ENCODE measurements at places on chromosomes 7 and 10.

DNA sequence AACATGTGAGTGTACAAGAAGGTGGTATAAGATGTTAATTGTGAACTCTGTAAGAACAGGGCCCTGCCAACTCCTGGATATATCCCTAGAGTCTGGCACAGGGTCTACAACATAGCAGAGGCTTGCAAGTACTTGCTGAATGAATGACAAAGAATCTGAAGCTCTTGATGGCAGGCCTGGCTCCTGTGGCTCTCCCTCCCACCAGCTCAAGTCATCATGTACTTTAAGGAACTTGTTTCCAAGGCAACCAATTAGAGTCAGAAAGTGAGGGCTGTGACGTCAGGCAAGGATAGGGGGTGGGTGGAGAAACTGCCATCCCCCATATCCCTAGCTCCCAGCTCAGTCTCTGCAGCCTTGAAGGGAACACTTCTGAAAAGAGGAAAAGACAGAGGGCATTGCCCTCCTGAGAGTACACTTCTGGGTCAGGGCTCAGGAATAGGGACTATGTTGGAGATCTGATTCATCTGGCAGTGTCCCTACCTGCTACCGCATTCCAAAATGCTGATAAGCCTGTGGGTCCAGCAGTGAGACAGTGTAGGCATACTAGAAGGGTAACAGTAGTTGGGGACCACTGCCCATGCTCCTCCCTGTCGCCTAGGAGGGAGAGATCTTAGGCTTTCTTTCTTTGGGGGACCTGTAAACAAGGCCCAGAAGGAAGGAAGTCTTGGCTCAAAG, 34.6 kb upstream of the BTRC start:
- no peak for DNase-seq

- no peak for DNase-seq
These were observed 29.5 kb upstream of the LRRC17 start for GRCh38 chr7:102883098-102883860.

- DNase-seq: no peak
These were observed 54.9 kb downstream of the JAZF1 start for GRCh38 chr7:28125431-28126409.

- DNase-seq: no peak
These were observed 131.0 kb upstream of the PALS2 start for GRCh38 chr7:24442170-24442777.

DNA sequence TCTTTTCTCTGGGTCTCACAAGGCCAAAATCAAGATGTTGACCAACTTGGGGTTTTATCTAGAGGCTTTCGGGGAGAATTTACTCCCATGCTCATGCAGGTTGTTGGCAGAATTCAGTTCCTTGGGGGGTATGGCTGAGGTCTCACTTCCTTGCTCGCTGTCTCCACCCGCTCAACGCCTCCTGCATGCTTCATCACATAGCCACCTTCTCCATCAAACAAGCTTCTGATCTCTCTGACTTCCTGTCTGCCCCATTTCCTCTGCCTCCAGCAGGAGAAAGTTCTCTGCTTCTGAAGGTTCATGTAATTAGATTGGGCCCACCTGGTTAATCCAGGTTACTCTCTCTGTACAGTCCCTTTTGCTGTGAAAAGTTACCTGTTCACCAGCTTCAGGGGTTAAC, 179.1 kb upstream of the FZD1 start:
- DNase-seq: no peak

DNA sequence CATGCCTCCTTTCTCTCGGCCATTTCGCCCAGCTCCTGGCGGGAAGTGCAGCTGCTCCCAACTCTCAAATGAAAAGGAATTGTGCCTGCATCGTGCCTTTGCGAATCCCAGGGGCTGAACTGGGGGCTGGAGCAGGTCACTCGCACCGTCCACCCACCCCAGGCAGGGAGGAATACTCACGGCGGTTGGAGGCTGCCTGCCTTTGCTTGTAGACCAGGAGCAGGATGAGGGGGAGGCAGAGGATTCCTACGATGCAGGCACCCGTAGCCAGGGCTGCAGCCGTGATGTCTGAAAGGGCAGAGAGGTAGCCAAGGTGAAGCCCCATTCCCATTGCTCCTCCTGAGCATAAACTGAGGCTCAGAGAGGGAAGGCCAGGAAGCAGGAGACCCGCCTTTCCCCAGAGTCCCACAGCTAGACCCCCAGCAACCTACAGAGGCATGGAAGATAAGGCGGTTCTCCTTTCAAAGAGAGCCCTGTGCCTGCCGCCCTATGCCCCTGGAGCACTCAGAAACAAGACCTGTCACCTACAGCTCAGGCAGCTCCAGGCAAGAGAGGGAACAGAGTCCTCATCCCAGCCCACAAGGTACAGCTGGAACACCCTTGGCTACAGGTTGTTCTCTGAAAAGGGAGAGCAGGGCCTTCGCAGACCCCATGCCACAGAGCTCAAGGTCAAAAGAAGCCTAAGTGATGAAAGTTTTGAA, 18.0 kb downstream of the VSIR start:
- no peak for DNase-seq

GRCh38 chr10:30359373-30360206, 10.5 kb upstream of the MTPAP start:
- DNase-seq: peak; percentile 1

GRCh38 chr10:43200538-43201390, 62.5 kb downstream of the CSGALNACT2 start:
- no peak for DNase-seq

DNA sequence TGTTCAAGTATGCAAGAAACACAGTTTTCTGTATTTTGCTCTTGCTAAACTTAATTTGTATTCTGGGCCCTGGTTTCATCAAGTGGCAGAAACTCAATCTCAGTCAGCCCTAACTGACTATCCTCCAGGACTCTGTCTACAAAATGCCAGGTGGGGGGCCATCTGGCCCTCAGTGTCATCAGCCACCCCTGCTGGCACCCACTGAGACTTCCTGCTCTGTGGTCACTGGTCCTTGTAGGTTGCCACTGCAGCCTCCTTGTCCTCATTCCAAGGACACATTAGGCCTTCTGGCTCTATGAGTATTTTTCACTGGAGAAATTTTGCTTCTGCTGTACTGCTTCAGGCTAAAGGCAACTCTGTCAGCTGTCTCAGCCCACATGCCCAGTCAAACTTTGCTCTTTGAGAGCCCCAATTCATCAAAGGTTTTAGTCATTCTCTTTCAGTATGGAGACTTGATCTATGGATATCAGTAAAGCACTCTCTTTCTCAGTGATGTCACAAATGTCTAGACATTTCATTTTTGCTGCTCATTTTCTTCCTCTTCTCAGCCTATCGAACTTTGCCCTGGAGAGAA, 163.6 kb downstream of the KCND2 start:
- DNase-seq: no peak

DNA sequence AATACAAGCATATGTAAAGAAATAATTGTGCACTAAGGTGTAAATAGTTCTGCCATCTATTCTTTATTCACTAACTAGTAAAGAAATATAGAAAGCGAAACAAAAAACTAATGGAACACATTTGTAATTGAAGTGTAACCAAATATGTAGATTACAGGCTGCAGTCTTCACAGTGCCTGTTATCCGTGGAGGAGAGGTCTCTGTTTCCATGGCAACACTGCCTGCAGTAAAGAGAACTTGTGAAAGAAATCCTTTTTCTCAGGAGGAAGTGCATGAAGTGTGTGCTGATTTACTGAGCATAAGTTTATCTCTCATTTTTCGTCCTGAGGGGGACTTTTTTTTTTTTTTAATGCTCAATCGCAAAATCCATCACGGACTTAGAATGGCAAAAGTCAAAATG, 102.5 kb downstream of the APBB1IP start:
- DNase-seq: no peak

GRCh38 chr7:50531928-50532327, 33.3 kb downstream of the DDC start:
- DNase-seq: no peak

- DNase-seq: no peak
These were observed 4.2 kb upstream of the MUC12 start for GRCh38 chr7:100965045-100965722.

- DNase-seq: no peak
These were observed 49.5 kb upstream of the ZNF138 start for GRCh38 chr7:64744680-64745079.

DNA sequence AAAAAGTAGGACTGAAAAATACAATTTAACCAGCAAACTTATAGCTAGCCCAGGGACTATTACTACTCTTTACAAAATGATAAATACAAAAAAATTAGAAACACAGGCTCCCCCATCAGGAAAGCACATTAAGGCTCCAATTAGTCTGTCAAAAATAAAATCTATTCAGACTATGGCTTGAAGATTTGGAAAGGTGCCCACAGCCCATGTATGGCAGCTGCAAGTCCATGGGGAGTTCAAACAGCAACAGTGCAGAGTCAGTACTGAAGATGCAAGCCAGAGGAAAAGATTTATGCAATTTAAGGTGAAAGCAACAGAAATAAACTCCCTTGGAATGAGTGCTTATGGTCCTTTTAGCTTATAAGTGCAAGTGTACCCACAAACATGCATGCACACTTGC, 29.7 kb downstream of the IMMP2L start:
- DNase-seq: no peak

DNA sequence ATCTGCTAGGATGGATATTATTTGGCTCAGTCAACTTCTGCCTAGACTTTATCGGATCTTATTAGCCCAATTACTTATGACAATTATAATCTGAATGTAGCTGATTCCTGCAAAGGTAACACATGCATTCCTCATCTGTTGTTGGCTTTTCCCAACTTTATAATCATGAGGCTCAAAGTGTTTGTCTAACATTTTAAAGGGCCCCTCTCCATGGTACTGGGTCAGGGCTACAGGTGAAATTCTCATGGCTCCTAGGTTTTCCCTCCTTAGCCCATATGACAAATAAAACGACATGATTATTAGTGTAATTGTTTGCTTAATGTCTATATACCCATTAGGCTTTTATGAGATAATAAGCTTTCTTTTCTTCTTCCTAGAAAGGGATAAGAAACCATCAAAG, 4.2 kb upstream of the LRGUK start:
- no peak for DNase-seq

GRCh38 chr10:120794390-120794789, 56.8 kb upstream of the WDR11 start:
- no peak for DNase-seq

- no peak for DNase-seq
These were observed 171.9 kb downstream of the GRID1 start for GRCh38 chr10:86194684-86195083.

DNA sequence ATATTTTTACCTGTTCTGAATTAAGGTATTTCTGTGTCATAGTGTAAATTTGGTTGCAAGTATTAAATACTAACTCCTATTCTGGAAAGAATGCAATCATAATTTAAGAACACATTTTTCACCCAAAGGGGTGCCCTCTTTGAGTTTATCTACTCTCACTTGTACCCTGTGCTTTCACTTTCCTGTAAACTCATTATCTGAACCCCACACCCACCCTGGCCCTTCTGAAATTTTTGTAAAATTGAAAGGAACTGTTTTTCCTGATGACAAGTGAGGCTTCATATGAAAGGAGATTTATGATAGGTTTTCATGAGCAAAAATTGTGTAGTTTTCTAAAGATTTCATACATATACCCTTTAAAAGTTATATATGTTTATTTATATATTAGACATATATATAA, 134.5 kb downstream of the WNT2 start:
- DNase-seq: no peak

- DNase-seq: no peak
These were observed 5.6 kb downstream of the CCSER2 start for GRCh38 chr10:84333864-84334451.

DNA sequence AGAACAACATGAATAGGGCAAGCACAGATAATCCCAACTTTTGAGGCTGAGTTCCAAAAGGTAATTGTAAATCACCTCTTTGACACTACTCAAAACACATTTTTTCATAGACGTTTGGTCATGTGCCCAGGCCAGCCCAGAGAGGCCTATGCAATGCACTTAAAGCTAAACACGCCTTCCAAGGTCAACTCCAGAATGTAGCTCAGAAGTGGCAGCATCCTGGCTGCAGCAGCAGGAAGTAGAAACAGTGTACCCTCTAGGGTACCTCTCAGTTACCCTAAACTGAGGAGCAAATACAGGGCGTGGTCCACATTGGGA, 58.7 kb downstream of the OSBPL3 start:
- DNase-seq: no peak

DNA sequence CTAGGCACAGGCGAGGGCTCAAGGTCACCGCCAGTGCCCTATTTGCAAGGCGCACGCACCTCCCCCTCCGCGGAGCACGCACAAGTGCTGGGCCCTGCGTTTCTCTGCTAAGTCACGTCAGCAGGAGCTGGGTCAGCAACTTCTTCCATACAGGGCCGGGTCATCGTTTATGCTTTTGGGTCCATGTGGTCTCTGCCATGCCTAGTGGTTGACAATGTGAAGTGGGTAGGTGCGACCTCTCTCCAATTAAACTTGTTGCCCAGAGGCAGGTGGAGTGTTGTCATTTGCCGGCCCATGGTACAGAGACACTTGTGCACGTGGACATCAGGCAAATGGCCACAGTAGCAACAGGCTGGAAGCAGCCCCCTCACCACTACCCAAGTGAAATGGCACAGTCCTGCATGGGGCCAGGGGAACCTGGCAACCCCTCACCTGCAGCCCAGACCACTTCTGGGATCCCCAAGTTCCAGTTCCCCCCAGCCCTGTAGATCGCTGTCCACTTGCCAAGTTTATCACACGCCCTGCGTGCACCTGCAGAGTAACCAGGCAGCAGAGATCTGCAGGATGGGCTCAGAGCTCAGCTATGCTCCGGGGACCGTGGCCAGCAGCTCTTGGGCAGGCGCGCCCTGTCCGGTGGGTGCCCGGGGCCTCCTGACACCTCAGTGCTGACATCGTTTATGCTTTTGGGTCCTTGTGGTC, 86.1 kb upstream of the PPP2R2D start:
- no peak for DNase-seq

DNA sequence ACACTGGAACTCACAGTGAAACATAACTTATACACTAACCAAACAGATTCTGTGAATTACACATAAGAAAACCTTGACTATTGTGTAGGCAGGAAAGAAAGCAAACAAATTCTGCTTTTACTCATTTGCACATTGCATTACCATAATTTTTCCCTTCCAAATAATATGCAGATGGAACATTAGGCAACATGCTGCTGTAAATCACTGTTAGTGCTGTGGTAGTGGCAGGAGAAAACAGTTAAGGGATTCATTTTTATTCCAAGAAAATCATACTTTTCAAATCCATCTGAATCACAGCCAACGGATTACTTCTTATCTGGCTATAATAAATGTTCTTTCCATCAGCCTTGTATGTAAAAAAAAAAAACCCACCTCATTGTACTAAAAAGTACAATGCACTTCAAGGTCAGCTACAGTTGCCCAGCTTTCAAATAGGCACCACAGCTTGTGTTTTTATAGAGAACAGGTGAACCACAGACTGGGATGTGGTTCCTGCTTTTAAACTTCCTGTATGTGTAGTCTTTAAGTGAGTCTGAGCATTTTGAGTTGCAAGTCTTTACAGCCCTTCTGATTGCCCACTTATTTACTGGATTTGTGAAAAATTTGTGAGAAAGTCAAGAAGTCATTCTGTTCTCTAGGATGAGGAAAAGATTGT, 590.0 kb upstream of the SEMA3D start:
- no peak for DNase-seq

- no peak for DNase-seq
These were observed 234.5 kb downstream of the PARD3 start for GRCh38 chr10:34580643-34581042.

DNA sequence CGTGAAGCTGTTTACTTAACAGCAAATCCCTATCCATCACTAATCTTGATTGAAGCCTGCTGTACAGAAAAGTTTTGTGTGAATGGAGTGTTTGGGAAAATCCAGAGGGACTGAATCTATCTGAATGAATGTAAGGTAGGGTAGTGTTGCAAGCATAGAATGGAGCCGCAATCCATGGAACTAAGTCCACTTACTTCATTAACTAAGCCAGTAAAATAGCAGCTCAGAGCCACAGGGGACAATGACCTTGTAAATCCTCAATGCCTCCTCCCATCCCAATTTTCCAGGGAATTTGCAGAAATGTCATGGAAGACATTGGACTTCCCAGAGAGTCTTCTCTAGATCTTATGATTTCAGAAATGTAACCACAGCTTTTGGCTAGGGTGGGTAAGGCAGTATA, 15.2 kb downstream of the TBATA start:
- DNase-seq: no peak
